ENCODE measurements at places on chromosomes 4 and X.

GRCh38 chr4:136680271-136680670, 852.0 kb downstream of the PCDH18 start:
- DNase-seq = no peak

DNA sequence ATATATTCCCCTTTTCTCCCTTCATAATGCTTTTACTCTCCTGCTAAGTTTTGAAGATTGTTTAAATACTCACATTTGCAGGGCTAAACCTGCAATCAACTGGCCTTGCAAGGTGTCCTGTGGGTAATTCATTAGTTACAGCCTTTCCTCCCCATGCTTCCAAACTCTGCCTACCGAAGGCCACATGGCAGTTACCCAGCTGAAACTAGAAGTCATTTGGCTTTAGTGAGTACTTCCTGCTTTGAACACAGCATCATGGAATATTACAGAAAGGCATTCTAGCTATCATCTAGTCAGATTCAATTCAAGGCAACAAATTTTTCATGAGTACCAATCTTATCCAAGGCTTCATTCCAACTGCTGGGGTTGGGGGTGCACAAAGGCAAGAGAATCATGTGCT, 55.6 kb downstream of the SRPX start:
- DNase-seq = no peak

DNA sequence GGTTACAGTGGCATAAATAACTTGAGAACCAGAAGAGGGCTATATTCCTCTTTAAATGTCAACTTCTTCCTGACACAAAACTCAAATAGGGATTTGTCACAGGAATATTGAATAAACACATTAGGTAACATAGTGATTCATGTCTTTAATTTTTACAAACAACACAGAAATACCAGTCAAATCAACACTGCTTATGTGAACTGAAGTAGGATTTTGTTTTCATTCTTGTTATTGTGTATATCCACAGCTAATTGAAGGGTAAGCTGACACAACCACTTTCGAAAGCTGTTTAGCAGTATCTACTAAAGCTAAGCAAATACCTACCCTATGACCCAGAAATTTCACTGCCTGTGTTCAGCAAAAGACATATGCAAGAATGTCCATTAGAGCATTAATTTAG, 120.4 kb upstream of the EOLA2 start:
- no peak for DNase-seq

DNA sequence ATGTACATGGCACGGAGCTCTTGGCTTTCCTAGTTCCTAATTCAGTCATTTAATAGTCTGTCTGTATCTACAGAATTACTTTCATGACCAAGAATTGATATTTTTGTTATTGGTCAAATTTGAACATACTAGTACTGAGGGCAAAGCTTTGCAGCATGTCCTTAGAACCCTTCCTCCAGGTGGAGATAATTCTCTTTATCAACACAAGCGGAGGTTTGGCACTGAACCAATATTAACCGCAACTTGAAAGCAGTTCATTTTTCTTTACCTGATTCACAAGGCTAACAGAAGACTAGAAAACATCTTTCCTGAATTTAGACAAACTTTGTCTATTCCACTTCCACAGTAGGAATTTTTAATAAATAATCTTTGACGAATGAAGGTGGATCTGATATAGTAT, 73.8 kb downstream of the TACR3 start:
- no peak for DNase-seq

DNA sequence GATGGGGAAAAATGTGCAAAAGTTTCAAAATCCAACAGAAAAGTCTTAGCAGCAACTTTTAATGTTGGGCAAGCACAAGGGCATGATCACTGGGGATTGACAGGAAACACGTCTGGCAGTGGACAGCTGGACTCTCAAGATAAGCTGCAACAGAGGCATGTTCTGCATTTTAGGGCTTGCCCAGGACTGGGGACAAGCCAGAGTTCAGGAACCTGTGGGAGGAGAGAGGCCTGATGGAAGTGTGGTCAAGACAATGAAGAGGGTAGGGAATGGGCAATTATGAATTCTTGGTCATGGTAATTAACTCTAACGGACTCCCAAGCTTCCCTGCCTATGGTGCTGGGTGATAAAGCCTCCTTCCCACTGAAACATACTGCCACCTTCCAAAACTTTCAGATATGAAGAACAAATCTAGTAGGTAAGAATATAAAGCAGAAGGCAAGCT, 48.4 kb downstream of the ANXA3 start:
- DNase-seq = peak; percentile 82

DNA sequence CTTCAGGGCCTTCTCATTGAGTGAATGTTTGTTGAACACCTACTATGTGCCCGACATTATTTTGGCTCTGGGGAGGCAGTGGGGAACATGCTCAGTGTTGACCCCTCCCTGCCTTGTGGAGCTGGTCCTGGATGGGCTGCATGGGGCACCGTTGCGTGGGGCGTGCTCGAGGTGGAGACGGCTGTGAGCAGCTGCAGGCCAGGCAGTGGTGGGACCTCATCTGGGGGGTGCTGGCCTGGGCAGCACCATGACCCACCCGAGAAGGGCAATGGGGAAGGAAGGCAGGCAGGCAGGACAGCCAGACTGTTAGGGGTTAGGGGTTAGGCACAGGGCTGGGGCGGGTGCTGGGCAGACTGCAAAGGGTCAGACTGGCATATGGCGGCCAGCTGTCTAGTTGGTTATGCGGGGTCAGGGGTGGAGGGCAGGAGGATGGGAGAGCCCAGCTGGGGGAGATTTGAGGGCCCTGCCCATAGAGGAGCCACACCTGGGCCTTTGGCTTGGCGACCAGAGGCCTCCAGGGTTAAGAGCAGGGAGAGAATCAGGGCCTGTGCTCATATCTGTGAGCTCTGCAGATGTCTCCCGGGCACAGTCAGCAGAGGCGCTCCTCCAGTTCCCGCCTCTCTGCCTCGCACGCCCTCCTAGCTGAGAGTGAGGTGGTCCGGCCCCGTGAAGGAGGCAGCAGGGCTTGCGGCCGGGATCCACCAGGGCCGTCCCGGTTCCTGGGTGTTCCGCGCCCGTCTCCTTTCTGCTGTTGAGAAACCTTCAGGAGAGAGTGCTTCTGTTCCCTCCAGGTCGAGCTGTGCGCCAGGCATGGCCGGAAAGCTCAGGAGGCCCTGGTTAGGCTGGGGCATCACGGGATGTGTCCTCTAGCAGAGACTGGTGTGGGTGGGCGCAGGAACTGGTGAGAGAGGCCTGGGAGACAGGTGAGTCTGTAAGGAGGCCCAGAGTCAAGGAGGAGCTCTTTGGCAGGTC, 73.3 kb downstream of the RGS12 start:
- no peak for DNase-seq

DNA sequence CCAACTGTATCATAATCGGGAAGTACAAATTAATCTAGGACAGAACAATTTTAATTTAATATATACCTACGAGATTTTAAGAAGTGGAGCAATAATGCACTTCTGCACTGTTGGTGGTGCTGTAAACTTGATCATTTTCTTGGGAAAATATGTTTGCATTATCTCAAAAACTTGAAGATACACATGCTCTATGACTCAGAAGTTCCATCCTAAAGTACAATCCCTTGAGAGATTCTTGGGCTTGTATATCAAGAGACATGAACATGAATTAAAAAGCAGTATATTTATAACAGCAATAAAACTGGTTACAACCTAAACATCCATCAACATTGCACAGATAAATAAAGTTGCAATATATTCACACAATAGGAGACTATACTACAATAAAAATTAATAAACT, 168.8 kb downstream of the CLCN4 start:
- no peak for DNase-seq

- no peak for DNase-seq
Measured at GRCh38 chrX:53746718-53747117, 60.2 kb upstream of the HUWE1 start.

DNA sequence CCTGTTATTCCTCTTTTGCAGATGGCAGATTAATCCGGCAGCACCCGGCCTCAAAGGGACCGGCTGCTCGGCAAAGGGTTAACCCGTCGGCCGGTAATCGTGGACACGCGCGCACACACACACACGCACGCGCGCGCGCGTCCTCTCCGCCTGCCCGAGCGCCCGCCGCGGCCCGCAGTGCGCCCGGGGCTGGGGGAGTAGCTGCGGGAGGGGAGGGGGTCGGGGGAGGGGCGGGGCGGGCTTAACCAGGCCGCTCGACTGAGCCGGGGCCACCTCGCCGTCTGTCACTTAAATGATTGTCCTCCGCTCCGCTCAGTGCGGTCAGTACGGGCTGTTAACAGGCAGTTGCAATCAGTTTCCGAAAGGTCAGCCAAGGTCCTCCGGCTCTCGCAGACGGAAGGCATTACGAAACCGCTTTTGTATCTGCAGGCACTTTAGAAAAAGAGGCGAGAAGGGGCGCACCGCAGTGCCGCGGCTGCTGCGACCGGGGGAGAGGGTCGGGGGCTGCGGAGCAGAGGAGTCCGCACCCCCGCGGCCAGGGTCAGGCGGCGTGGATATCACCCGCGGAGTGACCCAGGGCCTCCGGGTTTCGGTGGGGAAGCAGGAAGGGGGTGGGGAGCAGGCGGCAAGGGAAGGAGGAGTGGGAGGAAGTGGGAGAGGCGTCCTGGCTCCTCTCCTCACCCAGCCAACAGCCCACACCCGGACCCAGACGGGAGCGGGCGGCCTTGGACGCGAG, 57.3 kb upstream of the BCOR start:
- DNase-seq = peak; percentile 69

DNA sequence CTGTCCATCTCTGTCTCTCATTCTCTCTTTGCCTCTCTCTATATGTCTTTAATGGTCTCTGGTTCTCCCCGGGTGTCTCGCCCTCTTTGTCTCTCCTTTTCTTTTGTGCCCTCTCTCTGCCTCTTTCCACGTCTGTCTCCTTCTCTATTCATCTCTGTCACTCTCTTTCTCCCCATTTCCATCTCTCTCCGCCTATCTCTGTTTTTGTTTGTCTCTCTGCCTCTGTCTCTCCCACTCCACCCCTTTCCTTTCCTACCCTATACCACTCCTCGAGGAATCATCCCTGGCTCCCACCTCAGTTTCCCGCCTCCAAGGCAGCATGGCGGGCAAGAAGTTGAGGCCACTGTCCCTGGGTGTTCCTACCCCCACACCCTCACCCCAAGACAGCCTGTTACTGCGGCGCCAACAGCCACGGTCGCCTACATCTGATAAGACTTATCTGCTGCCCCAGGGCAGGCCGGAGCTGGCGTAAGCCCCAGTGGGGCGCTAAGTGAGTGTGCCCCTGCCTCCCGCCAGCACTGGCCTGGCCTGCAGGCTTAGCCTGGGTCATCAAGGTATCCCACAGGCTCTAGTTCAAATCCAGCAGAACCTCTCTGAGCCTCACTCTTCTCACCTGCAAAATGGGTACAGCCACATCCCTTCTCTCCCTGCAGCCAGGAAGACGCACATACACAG, 713 bp upstream of the GATA1 start:
- peak; percentile 90 for DNase-seq

DNA sequence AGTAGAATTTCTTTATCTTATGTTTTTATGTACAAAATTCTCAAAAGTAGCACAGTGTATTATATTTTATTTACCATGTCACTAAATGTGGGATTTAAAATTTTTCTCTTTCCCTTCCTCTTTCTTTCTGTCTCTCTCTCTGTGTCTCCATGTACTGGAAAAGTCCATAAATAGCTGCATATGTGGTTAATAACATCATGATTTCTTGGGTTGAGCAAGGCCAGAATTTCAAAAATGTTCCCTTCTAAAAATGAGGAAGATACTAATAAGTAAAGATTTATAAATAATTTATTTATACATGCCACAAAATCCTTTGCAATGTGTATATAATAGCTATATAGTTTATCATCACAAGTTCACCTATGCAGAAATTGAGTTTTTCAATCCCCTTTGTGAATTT, 29.1 kb upstream of the DKK2 start:
- no peak for DNase-seq
